Gastroesophageal sphincter (tissue), 4 donors: ENCODE measurements at places on chromosomes 4 and X. TPM values are rescaled to one million over a fixed set of nuclear protein-coding genes. Genes with fewer than 3 reads are reported as not detected.

DNA sequence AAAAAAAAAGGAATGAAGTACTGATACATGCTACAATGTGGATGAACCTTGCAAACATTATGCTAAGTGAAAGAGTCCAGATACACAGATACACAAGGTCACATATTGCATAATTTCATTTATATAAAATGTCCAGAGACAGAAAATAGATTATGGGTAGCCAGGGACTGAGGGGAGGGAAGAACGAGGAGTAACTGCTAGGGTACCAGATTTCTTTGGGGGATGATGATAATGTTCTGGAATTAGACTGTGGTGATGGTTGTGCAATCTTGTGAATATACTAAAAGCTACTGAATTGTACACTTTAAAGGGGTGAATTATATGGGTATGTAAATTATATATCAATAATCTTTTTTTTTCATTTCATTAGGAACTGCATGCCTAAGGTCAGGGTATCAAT lies 20.8 kb upstream of the AP1AR start:
- ATAC-seq: no peak

- ATAC-seq: no peak
These were observed 22.8 kb downstream of the HSD17B13 start for GRCh38 chr4:87299898-87300297.

GRCh38 chr4:37524267-37524666 lies 161.9 kb downstream of the RELL1 start:
- no peak for ATAC-seq

DNA sequence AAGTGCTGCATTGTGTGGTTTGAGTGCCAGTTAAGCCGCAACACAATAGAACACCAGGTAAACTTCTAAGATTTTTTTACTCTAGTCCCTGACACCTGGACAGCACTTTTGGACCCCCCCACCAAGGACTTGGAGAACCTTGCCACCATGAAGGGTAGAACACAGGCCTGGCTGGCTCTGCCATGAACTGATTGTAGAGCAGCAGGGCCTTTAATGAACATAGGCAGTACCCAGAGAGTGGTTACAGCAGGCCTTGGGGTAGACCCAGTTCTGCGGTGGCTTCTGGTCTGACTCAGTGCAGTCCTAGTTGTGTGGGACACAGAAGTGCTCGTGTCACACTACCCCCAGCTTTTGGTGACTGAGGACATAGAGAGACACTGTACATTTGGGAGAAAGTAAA lies 648.3 kb downstream of the PCDH19 start:
- ATAC-seq: no peak

GRCh38 chr4:150695162-150695561 lies 113.2 kb downstream of the MAB21L2 start:
- ATAC-seq: no peak

GRCh38 chr4:52157641-52158316 lies 106.7 kb downstream of the SPATA18 start:
- peak; percentile 34 for ATAC-seq

DNA sequence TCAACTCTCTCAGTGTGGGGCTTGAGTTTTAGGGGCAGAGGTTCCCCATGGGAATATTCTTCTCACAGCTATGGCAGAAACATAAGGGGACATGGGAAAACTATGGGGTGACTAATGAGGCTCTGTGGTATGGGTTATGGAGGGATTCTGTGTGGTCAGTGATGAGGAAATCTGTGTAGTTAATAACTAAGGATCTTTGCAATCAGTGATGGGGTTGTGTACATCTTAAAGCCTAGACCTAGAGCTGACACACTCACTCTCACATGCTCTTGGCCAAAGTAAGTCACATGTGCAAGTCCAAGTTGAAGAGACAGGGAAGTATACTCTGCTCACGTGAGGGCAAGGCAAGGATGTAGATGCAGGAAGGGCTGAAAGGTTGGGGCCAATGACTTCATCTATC lies 86.4 kb upstream of the UXT start:
- ATAC-seq: no peak

- ATAC-seq: peak; percentile 57
These were observed 732 bp upstream of the ADRA2C start for GRCh38 chr4:3765271-3766035.

DNA sequence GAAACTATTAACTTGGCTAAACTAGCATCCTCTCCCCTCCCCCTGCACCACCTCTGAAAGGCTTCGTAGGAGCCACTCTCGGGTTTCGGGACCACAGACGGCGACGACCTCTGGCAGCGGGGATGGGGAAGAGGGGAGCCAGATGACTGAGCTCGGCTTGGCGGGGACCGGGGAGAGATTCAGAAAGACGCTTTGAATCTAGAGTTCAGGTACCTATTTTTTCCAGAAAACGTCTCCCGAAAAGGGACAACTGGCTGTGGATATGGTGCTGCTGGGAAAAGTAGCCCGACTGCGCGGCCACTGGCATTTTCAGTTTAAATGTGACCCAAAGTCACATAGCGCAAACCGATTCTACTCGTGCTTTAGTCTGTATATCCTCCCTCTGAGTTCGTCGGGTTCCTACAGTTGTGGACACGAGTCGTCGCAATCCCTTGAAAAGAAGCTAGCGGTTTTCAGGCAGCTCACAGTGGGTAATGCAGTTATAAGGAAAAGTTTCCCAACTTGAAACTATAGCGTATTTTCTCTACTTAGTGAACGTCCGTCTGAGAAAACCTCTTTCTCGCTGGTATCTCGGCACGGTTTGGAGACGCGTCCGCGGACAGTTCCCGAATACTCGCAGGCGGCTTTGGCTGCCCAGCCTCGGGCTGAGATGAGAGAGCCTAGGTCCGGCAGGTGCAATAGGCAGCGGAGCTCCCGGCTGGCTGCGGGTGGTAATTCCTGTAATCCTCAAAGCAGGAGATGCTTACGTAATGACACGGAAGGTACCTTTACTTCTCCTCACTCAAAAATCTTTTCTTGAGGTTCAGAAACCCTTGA lies 1.3 kb downstream of the PARM1 start:
- no peak for ATAC-seq

- no peak for ATAC-seq
These were observed 133.5 kb downstream of the FRAS1 start for GRCh38 chr4:78190595-78190994.

- ATAC-seq: peak; percentile 94
These were observed 42.4 kb upstream of the SLC2A9 start for GRCh38 chr4:10063544-10064300.

GRCh38 chr4:154686838-154687237 lies 57.0 kb upstream of the LRAT start:
- ATAC-seq: no peak

GRCh38 chrX:20046864-20047263 lies 56.0 kb upstream of the BCLAF3 start:
- ATAC-seq: no peak

Gene RADX
- total RNA-seq: 1.1 TPM

Gene KLHL4
- 2.3 TPM for total RNA-seq

Gene SLC4A4
- total RNA-seq: 5.1 TPM
